ENCODE measurements at places on chromosomes 6 and 20. TPM values are rescaled to one million over a fixed set of nuclear protein-coding genes. Genes with fewer than 3 reads are reported as not detected.

DNA sequence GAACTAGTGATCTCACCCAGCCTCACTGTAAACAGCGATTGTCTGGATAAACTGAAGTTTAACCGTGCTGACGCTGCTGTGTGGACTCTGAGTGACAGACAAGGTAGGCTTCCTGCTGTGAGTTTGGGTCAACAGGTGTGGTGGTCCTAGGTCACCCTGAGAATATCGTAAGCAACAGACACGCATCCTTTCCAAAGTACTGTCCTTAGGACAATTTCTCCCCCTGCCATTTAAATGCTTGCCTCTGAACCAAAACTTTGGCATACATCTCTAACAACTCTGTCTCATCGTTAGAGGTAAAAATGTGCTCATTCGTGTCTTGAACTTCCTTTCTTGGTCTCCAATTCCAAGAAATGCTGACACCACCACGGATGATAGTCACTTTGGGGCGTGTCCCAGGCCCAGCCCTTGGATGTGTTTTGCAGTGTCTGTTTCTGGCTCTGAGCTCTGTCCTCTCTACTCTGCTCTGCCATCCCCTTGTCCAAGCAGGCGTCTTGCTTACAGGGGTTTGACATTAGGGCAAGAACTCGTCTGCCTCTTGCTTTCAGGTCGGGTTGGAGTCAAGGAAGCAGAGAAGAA, 95.5 kb downstream of the EYA2 start:
- peak; percentile 67 for DNase-seq

PET117 gene
- total RNA-seq, result 11.8 TPM

- no peak for DNase-seq
These were observed 25.9 kb upstream of the GTSF1L start for GRCh38 chr20:43752561-43753301.

DNA sequence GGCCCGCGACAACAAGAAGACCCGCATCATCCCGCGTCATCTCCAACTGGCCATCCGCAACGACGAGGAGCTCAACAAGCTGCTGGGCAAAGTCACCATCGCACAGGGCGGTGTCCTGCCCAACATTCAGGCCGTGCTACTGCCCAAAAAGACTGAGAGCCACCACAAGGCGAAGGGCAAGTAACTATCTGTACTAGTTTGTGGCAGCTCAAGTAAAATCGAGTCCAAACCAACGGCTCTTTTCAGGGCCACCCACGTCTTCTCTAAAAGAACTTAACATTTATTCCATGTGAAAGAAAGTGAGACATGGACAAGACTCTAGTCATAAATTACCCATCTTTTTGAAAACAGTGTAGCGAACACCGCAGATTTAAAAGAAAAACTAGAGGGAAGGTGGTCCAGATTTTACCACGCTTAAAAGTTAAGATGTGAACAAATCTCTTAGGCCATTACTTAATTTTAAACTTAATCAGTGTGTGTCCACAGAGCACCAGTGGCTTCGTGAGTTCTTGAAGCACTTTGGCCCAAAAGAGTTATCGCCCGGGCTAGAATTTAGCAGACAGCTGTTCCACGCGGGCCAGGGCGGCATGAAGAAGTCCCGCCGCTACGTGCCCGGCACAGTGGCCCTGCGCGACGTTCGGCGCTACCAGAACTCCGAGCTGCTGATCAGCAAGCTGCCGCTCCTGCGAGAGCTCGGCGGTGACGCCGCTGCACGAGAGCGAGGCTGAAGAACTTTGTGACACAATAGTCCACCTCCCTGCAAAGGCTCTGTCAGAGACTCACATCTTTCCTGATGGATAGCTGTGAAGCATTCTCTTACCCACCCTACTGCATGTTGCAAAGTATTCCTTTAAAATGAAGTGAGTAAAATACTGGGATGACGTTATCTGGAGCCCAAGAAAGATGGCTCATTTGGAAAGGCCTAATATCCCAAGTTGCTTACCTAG, 113.9 kb upstream of the PRSS16 start:
- DNase-seq, result peak; percentile 80

DACT2 gene
- total RNA-seq, result 2.4 TPM

DNA sequence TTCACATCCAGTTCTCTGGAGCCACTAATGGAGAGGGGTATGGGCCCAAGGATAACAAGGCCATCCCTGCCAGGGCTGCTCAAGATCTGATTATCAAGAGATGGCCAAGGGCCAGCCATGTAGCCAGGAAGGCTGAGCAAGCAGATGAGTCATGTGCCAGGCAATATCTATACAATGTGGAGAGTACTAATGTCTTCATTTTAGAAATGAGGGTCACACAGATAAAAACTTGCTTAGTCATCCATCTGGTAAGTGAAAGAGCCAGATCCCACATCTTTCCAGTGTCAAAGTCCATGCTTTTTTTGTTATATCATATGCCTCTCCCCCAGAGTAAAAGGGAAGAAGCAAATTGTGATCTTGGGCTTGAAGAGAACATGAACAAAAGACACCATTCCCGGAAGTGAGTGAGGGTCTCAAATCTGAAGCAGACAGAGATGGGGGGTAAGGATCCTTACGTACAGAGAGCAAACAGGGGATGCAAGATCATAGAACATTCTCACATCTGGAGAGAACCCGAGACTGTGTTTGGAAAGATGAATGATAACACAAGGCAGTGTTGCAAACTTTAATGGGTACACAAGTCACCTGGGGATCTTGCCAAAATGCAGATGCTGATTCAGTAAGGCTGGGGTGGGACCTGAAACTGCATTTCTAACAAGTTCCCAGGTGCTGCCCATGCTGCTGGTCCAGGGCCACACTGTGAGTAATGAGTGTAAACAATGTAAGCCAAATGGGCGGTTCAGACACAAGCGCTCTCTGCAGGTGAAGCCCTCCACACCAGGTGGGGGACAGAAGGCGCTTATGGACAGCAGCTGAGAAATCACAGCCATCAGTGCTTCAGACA, 20.0 kb upstream of the GSTA3 start:
- no peak for DNase-seq

MACROD2 gene
- total RNA-seq, result 5.0 TPM

- peak; percentile 63 for DNase-seq
These were observed 47.5 kb downstream of the DSTN start for GRCh38 chr20:17617212-17617867.

BPI gene
- total RNA-seq, result 0.21 TPM

DNA sequence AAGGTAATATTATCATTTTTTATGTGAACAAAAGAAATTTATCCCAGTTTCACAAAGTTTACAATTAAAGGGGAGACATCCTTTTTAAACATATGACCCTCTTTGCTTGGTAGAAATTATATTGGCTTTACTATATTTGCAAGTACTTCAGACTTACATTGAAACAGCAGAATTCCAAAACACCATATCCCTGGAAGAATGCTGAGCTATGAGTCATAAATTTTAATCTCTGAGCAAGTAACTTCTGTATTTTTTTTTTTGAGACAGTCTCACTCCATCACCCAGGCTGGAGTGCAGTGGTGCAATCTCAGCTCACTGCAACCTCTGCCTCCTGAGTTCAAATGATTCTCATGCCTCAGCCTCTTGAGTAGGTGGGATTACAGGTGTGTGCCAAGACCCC, 240.4 kb downstream of the TBC1D32 start:
- no peak for DNase-seq

GRCh38 chr6:161230339-161230738, 43.5 kb downstream of the AGPAT4 start:
- DNase-seq, result no peak

GRCh38 chr6:88167352-88167937, 1.3 kb upstream of the CNR1 start:
- peak; percentile 11 for DNase-seq

ABRACL gene
- total RNA-seq, result 6.1 TPM

DNA sequence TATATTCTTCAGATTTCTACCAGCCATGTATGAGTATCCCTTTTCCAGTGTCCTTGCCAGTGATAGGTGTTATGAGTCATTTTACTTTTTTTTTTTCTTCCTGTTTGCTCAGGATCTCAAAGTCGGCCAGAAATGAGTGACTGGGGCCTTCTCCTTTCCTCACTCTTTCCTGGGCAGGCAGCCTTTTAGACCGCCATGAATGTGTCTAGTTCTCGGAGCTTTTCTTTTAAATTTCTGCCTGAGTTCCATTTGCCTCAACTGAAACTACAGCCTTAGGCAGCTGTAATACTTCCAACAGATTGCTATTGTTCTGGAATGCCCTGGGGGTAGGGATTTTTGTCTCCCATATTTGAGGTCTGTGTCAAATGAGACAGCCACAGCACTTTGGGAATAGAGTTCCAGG, 83.7 kb downstream of the STXBP5 start:
- no peak for DNase-seq

DNA sequence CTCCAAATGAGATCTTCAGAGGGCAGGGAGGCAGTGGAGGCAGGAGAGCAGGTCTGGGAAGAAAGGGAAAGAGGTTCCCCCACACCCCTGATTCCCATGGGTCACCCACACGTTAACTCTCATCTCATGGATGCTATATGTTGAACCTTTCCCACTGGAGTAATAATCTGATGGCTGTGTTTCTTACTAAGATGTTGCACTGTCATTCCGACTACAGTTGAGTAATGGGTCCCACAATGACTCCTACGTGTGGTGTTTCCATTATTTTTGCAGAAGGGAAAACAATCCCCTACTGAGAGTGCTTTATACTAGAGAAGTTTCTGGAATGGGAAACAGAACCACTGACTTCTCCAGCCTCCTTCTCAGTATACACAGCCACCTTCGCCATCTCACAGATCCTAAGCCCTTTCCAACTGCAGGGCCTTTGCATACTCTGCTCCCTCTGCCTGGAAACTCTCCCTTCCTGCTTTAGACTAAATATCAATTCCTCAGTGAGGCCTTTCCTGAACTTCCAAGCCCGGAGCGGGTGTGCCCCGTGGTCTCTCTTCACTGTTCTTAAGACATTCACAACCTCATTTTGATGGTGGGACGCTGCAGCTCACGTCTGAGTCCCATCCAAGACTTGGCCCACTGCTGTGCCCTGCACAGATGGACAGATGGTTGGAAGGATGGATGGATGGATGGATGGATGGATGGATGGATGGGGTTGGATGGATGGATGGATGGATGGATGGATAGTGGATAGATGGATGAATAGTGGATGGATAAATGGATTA, 238.6 kb upstream of the PMEPA1 start:
- no peak for DNase-seq

CDSN gene
- total RNA-seq, result not detected

DNA sequence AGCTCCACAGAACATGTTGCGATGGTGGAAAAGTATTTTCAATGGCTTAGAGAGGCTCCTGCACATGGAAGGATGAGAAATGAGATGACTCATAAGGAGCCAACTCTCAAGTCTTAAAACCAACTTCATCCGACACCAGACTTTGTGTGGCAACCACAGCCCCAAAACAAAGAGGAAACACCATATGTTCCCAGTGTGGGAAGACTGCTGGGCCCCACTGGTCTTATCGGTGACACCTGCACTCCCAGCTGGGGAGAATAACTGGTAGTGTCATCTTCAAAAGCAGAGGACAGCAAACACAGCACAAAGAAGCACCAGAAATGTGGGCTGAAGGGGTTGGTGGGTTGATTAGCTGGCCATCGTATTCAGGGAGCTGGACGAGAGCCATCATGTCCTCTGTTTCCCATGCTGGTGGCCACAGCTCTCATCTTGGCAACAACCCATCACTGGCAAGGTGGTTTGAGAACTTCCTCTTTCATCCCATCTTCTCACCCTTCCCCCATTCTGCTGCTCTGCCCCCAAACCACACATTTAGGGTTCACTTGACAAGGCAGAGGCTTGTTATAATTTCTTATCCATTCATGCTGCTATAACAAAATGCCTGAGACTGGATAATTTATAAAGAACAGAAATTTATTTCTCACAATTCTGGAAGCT, 46.0 kb upstream of the TASP1 start:
- no peak for DNase-seq

FYN gene
- 139 TPM for total RNA-seq

ULBP3 gene
- total RNA-seq, result 1.8 TPM

DNA sequence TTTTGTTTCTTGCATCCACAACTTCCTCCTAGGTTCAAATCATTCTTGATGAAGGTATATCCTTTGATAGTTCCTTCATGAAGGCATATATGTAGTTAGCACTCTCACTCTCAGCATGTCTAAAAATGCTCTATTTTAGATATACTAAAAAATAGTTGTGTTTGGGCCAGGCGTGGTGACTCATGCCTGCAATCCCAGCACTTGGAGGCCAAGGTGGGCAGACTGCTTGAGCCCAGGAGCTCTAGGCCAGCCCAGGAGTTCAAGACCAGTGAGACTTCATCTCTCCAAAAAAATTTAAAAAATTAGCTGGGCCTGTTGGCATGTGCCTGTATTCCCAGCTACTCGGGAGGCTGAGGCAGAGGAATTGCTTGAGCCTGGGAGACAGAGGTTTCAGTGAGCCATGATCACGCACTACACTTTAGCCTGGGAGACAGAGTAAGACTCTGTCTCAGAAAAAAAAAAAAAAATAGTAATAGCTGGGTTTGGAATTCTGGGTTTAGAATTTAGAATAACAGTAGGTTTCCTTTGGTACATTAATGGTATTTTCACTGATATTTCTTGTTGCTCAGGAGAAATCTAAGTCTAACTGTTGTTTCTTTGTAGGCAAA, 7.0 kb downstream of the SERAC1 start:
- no peak for DNase-seq

- DNase-seq, result no peak
These were observed 87.4 kb upstream of the PLCB4 start for GRCh38 chr20:8981482-8981881.

RIPOR2 gene
- 21.3 TPM for total RNA-seq

DNA sequence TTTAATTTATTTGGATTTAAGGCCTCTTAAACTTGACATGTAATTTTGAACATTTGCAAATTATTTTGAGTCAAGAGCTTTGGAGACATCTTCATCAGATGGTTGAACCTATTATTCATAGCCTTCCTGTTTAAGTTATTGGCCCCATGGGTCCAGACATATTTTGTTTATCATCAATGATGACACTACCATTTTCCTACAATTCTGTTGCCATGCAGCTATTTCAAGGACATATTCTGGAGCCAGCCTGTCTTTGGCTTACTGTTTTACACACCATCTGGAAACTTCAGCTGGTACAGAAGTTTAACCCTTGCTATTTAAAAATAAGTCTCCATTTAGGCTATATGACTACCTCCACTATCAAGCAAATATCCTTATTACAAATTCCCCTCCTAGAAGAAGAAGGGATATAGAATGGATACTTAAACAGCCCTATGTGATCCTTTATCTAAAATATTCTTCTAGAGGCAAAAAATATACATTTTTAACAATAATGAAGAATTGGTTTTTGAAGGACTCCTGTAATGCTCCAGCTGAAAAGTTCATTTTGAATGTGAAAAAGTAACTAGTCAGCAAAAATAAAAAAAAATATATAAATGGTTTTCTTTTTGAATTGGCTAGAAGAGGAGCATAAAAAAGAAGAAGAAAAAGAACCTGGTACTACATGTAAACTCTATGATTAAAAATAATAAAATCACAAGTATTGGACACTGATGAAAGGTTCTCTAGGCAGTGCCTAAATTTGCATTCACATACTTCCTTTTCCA, 544.0 kb upstream of the HS3ST5 start:
- no peak for DNase-seq

ESR1 gene
- total RNA-seq, result 0.72 TPM

BTNL2 gene
- total RNA-seq, result not detected

- DNase-seq, result no peak
These were observed 17.2 kb upstream of the SCP2D1 start for GRCh38 chr20:18796282-18796833.

FOXS1 gene
- total RNA-seq, result 3.6 TPM

SEL1L2 gene
- not detected for total RNA-seq

Data from tongue (tissue), 3 donors.